ENCODE measurements at places on chromosomes 7 and 10. TPM values are rescaled to one million over a fixed set of nuclear protein-coding genes. Genes with fewer than 3 reads are reported as not detected.

DNA sequence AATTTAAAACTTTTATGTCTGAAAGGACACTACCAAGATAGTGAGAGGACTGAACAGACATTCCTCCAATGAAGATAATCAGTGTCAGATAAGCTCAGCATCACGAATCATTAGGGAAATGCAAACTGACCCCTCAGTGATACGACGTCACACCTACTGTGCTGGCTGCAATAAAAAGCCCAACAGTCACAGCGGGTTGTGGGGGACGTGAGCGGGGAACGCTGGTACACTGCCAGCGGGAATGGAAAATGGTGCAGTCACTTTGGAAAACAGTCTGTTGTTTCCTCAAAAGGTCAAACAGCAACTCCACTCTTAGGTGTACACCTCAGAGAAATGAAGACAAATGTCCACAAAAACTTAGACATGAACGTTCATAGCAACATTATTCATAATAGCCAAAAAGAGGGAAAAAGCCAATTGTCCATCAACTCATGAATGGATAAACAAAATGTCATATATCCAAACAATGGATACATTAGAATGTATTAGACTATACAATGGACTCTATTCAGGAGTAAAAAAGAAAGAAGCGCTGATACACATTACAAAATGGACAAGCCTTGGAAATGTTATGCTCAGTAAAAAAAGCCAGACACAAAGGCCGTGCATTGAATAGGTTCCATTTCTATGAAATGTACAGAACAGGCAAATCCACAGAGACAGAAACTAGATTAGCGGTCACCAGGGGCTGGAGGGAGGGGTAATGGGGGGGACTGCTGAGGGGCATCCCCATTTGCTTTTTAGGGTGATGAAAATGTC lies 2.4 kb upstream of the ECHS1 start:
- no peak overlapping the region for H3K4me3 ChIP-seq
- peaks cover 42% of the 10 kb centered on the region for H3K4me1 ChIP-seq
- no peak for DNase-seq
- no peaks in the 10 kb centered on the region for H3K36me3 ChIP-seq
- no peaks in the 10 kb centered on the region for H3K27me3 ChIP-seq

CLDN3 gene
- total RNA-seq, result not detected

DNA sequence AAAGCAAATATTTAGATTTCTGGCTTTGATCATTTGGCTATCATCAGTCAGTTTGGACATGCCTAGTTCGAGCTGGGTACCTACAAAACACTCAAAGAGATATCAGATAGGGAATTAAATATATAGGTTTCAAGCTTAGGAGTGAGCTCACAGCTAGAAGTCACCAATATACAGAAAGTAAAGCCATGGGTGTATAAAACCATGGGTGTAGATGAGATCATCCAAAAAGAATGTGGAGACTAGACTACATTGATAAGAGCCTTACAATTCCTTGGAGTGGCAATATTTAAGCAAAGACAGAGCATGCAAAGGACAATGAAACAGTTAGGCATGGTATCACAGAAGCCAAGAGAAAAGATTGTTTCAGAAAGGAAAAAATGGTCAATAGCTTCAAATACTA lies 7.2 kb upstream of the RALA start:
- no peak overlapping the region for H3K4me3 ChIP-seq
- no peaks in the 10 kb centered on the region for H3K27me3 ChIP-seq
- H3K27ac ChIP-seq, result no peak overlapping the region
- no peak for DNase-seq

GRCh38 chr7:111057066-111057465 lies 33.9 kb upstream of the LRRN3 start:
- no peaks in the 10 kb centered on the region for H3K36me3 ChIP-seq
- H3K4me3 ChIP-seq, result no peak overlapping the region
- no peak for DNase-seq
- H3K27me3 ChIP-seq, result no peaks in the 10 kb centered on the region

DNA sequence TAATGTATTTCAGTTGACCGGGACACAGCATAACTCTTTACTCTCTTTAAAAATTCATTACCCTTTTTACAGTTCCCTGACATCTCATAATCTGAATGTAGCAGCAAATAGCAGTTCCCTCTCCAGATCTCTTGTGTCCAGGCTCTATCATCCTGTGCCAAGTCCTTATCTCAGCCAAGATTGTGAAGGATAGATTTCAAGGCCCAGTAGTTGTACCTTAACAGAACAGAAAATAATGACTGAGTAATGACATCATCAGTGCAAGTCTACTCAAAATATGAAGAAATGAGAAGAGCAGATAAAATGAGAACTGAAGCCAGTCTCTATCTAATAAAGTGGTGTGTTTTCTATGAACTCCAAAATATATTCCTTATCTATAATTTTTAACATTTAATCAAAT lies 92.6 kb downstream of the TFEC start:
- no peaks in the 10 kb centered on the region for H3K4me1 ChIP-seq
- no peaks in the 10 kb centered on the region for H3K27me3 ChIP-seq
- DNase-seq, result no peak
- no peak overlapping the region for H3K4me3 ChIP-seq
- H3K27ac ChIP-seq, result no peak overlapping the region

DNA sequence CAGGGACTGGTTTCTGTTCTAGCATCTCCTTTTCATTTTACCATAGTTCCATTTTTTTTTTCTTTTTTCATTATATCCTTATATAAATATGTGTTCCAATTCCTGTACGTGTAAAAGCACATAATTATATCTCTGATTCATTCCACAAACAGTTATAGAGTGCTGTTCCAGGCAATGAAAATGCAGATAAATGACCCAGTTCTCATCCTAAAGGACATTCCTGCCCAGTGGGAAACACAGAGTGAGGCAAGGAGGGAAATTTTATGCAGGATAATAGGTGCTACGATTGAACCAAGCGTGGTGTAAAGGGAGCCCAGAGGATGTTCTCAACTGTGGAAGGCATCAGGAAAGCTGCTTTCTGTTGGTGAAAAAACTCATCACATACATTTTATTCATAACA lies 408.1 kb downstream of the GATA3 start:
- H3K4me3 ChIP-seq, result no peak overlapping the region
- DNase-seq, result no peak
- no peaks in the 10 kb centered on the region for H3K27me3 ChIP-seq
- H3K4me1 ChIP-seq, result no peaks in the 10 kb centered on the region

GRCh38 chr7:5774136-5774535 lies 7.3 kb downstream of the RNF216 start:
- no peak overlapping the region for H3K27ac ChIP-seq
- peaks cover 30% of the 10 kb centered on the region for H3K4me1 ChIP-seq
- DNase-seq, result peak; percentile 5

DNA sequence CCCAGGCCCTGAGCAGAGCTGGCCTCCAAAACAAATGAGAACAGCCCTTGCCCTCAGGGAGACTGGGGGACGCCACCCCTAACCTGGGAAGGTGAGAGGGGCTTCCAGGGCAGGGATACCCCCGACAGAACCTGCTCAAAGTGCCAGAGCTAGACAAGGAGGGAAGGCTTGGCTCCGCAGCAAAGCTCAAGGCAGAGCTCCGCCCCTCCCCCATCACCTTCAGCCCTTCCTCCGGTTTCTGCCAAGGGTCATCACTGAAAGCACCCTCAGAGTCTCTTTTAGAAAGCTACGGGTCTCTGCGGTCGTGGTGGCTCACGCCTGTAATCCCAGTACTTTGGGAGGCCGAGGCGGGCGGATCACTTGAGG lies 73.4 kb upstream of the CUX1 start:
- peaks cover 14% of the 10 kb centered on the region for H3K4me1 ChIP-seq
- H3K4me3 ChIP-seq, result no peak overlapping the region
- H3K27ac ChIP-seq, result no peak overlapping the region
- DNase-seq, result no peak
- no peaks in the 10 kb centered on the region for H3K36me3 ChIP-seq

ASIC3 gene
- 1.8 TPM for total RNA-seq

TEX47 gene
- not detected for total RNA-seq

GRCh38 chr10:11642566-11642965 lies 31.1 kb upstream of the USP6NL start:
- H3K36me3 ChIP-seq, result no peaks in the 10 kb centered on the region
- H3K4me3 ChIP-seq, result no peak overlapping the region
- no peak for DNase-seq
- H3K27me3 ChIP-seq, result no peaks in the 10 kb centered on the region
- no peaks in the 10 kb centered on the region for H3K4me1 ChIP-seq
- H3K27ac ChIP-seq, result no peak overlapping the region

All from sigmoid colon (tissue), 7 donors.